ENCODE measurements at places on chromosomes 3 and 15.
A peak's percentile ranks its signal among the peaks of the same experiment; 100 is the strongest.

DNA sequence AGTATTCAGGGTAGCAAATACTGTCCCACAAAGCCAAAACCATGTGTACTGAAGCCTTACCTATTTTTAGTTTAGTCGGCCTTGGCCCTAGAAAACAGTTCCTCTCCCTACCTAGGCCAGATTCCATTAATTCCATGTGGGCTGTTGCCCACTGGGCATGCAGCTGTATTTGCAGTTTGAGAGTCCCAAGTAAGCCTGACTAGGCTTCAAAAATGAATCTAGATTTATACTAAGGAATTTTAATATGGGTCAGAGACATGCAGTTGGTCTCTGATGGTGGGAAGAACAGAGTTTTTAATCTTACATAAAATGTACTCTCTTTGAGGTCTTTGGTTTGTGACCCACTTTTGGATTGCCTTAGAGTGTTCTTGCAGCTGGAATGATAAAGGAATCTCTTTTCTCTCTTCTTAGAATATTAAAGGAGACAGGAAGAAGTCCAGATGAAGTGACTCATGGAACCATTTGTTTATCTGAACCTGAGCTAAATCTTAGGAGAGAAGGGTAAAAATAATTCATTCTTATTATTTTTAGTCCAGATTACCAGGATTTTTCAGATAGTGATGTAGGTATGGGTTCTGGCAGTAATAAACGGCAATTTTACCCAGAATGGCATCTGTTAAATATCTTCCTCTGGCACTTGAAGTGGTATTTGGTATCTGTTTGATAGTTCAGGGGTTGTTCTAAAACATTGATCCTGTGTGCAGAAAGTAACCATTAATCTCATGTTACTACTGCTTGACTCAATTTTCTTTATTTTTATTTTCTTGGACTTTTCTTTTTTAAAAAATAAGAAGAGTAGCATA, 33.8 kb downstream of the GLCE start:
- no peak for DNase-seq

- DNase-seq, result no peak
Observed at GRCh38 chr15:25238126-25238525, 200.7 kb downstream of the UBE3A start.

- DNase-seq, result no peak
Observed at GRCh38 chr15:81856001-81856633, 189.7 kb downstream of the MEX3B start.

- DNase-seq, result no peak
Observed at GRCh38 chr3:185283374-185283935, 29.6 kb upstream of the EHHADH start.

DNA sequence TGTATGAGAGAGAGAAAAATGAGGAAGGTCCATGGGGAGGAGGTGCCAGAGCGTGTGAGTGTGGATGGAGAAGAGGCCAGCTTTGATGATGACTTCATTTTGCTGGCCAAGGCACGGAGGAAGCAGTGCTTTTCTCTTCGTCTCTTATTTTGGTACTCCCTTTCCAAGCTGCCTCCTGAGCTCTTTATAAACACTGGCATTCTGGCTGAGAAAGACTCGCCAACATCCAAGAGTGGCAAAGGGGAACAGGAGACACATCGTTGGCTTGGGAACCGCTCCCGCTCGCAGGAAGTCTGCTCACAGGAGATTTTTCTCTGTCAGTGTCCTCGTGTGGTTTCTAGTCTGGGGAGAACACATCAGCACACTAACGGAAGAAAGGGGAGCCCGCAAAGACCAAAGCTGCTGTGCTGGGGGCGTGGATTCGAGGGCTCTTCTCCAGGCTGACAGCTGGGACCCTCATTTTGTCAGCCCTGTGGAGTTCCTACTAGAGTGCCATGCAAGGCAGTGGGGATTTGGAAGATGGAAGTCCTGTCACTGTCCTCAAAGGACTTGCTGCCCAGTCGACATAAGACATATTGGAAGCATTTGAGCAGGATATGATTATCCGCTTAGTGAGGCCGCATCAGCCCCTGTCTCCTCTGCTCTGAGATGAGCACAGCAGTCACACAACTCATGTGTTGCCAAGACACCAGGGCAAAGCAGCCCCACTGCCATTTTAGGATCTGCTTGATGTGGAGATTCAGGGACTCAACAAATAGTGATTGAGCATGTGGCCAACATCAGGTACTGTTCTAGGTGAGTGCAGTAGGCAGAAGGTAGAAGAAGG, 8.0 kb upstream of the SEMA4B start:
- DNase-seq, result peak; percentile 57
